ENCODE measurements at places on chromosomes 2 and 18.

DNA sequence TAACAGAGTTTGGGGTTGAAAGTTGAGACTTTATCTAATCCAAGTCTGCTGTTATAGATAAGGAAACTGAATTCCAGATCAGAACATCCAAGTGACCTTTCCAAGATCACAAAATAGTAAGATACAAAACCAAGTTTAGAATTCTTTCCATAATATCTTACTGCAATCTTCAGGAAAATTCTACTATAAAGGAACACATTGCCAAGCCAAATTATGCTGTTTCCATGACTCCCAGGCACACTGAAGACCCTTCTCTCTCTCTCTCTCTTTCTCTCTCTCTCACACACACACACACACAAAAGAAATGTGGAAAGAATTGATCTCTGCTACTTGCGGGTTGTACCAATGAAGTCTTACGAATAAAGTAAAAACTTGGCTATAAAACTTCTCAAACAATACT, 398.4 kb downstream of the METTL4 start:
- no peak for DNase-seq

DNA sequence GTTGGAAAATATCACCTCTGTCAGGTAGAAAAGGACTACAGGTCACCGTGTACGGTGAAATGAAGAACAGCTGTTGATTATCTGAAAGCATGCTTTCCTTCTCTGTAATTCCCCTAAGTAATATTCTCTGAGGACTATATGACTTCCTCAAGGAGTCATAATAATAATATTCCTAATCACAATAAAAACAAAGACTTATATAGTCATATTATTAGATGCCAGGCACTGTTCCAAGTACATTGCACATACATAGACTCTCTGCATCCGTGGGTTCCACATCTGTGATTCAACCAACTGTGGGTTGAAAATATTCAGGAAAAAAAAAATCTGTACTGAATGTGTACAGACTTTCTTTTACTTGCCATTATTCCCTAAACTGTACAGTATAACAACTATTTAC, 512.4 kb upstream of the ID2 start:
- no peak for DNase-seq

- DNase-seq, result no peak
Measured at GRCh38 chr2:74552914-74553811, 579 bp downstream of the LOXL3 start.

DNA sequence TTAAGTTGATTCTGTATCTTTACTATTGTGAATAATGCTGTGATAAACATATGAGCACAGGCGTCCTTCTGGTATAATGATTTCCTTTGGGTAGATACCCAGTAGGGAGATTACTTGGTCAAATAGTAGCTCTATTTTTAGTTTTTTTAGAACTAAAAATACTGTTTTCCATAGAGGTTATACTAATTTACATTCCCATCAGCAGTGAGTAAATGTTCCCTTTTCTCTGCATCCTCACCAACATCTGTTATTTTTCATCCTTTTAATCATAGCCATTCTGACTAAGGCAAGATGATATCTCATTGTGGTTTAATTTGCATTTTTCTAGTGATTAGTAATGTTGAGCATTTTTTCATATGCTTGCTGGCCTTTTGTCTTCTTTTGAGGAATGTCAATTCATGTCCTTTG, 35.1 kb downstream of the PMS1 start:
- DNase-seq, result no peak

DNA sequence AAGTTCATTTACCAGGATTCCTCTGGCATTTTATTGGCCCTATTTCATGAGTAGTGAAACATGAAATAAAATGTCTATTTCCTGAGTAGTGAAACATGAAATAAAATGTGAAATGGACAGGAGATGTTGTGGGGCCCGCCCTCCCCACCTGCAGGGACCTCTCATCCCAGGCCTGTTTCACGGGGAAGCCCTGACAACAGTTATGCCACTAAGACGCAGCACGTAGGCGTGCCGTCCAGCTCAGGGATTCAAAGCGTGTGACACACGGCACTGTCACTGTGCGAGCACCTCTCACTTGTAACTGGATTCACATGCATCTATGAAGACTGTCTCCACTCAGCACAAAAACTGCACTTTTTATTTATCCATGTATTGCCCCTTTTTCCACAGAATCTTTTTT, 83.4 kb upstream of the SNTG2 start:
- DNase-seq, result no peak

DNA sequence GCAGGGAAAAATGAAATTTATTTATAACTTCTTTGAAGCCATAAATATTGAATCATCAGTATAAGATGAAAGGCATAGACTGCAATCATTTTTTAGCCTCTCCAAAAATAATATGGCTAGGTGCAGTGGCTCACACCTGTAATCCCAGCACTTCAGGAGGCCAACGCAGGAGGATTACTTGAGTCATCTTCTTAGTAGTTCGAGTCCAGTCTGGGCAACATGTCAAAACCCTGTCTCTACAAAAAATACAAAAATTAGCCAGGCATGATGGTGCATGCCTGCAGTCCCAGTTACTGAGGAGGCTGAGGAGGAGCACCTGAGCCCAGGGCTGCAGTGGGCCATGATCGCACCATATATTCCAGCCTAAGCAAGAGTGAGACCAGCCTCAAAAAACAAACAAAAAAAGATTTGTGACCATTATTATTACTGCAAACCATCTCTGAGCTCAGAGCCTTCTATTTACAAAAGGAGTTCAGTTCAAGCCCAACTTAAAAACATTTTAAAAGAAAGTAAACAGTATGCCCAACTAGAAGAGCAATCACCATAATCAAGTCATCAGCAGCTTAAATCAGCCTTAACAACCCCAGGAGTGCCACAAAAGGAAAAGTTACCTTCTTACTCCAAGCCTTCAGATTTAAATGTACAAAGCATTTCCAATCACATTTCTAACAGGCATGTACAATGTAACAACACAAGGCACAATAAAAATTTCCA, 37.5 kb downstream of the KCNG3 start:
- no peak for DNase-seq

GRCh38 chr2:121949271-121949670, 193.8 kb downstream of the TSN start:
- no peak for DNase-seq

DNA sequence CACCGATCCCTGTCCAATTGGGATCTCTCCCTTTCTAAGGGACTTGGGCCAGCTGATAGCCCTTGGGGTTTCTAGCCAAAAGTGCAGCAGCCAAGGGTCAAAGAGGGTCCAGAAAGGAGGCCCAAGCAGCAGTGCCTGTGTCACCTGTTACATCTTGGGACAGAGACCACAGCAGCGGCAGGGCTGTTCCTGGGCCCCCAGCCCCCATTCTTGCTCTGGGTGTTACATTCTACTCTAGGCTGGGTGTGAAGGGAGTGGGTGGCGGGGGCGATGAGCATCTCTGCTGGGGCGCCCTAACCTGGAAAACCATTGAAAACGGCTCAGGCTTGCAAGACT, 1.2 kb downstream of the PAX3 start:
- no peak for DNase-seq

- no peak for DNase-seq
Measured at GRCh38 chr2:232315049-232315922, 63.3 kb upstream of the ALPP start.

DNA sequence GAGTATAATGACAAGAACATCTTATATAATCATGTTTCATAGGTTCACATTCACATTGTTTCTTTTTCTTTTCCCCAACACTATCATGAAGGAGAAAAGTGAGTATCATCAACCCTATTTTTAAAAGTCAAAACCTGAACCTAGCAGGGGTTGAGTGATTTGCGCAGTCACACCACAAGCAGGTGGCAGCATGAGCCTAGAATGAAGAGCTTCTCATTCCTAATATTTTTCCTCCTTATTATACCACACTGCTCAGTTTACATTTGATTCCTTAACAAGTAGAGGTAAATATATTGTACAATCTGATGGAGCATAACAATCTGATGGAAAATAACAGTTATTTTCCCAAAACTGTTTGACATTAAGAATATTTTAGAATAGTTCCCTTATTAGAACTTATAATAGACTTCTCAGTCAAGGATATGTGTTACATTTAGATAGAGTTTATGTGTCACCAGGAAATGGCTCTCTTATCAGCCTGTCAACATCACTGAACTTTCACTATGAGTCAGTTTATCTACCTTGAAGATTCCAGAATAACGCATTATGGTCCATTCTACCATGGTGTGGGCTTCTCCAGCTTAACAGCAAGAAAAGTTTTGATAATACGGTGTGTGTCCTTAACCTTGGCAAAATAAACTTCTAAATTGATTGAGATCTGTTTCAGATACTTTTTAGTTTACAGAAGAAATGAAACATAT, 119.5 kb downstream of the NEB start:
- DNase-seq, result no peak

DNA sequence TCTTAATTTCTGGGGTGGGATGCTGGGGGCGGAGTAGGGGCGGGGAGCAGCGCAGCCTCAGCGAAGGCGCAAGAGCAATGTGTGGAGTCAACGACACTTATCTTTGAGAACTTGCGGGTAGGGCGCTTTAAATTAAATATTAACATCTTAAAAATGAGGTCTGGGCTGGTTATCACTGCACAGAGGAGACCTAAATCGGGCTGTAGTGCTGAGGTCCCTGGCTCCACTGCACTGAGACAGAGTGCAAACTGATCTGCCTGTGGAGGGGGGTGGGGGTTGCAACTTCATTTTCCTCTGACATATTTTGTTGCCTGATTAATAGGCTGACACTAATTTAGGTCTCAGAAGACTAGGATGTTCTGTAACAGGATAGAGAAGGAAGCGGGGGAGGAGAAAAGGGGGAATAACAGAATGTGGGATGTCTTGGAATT, 253.0 kb upstream of the FANCL start:
- DNase-seq, result no peak

DNA sequence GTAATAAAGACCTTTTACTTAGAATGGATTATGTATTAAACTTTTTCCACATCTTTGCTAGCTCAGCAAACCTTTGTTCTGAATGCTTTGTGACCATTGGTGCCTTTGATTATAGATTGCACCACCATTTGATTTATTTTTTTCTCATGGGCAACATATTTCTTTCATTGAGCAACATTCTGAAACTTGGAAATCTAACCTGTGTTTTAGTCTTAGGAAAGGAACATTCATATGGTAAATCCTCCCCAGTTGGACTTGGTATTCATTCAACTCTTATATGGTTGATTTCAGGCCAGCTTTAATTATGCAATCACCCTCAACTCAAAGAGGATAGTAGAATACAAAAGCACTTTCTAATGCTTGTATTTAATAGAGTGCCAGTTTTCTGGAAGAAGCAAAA, 1077.9 kb upstream of the ZEB2 start:
- no peak for DNase-seq

GRCh38 chr2:23618265-23618664, 233.3 kb downstream of the KLHL29 start:
- no peak for DNase-seq

DNA sequence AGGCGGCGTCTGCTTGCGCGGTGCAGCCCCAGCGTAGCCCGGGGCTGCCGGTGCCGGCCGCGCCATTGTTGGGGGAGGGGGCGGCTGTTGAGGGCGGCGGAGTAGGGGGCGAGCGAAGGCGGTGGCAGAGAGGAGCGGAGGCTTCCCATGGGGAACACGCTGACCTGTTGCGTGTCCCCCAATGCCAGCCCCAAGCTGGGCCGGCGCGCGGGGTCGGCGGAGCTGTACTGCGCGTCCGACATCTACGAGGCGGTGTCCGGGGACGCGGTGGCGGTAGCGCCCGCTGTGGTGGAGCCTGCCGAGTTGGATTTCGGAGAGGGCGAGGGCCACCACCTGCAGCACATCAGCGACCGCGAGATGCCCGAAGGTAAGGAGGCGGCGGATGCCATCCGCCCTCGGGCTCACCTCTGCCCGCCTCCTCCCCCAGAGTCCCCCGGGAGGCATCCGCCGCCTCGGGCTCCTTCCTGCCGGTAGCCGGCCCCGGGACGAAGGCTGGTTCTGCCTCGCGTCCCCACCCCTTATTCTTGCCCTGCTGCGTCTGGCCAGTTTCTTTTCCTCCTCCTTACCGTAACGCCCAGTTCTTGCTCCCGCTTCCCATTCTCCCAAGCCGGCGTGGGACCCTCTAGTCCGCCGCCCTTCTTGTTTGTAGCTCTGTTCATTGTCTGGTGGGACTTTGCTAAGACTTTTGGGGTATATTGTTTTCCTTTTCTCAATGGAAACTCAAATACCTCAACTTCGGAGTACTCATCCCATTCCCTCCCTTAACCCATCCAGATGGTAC, 500 bp downstream of the CCNYL1 start:
- no peak for DNase-seq

GRCh38 chr2:203631068-203631757, 75.2 kb upstream of the CD28 start:
- no peak for DNase-seq

DNA sequence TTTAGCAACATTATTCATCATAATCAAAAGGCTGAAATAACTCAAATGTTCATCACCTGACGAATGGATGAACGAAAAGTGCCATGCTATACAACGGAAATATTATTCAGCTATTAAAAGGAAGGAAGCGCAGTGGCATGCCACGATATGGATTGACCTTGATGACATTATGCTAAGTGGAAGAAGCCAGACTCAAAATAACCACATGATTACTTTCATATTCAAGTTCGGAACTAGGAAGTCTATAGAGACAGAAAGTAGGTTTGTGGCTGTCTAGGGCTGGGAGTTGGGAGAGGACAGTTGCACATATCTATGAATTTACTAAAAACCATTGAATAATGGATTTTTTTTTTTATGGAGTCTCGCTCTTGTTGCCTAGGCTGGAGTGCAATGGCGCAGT, 13.4 kb upstream of the PDIA6 start:
- no peak for DNase-seq

- DNase-seq, result no peak
Measured at GRCh38 chr2:53500181-53500580, 267.4 kb upstream of the CHAC2 start.

- DNase-seq, result no peak
Measured at GRCh38 chr18:31649978-31650719, 34.2 kb downstream of the B4GALT6 start.

DNA sequence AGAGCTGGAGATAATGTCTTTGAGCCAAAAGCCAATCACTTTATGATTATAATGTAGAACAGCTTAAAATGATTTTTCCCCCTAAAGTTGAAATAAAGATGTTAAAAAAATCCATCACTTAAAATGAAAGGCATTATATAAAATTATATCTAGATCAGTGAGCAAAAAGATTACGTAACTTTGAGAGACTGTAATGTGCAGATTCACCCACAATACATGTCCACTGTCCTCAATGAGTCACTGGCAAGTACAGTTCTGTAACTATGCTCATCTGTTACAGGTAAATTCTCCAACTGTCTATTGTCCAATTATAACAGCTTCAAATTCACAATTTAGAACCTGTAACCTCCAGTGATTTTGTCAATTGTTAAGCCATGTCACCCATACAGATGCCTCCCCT, 19.0 kb downstream of the FAM161A start:
- no peak for DNase-seq

GRCh38 chr2:211380041-211380440, 823.6 kb downstream of the CPS1 start:
- DNase-seq, result no peak

- no peak for DNase-seq
Measured at GRCh38 chr2:206212673-206213513, 53.2 kb downstream of the EEF1B2 start.
